ENCODE measurements at places on chromosomes 4 and X.

DNA sequence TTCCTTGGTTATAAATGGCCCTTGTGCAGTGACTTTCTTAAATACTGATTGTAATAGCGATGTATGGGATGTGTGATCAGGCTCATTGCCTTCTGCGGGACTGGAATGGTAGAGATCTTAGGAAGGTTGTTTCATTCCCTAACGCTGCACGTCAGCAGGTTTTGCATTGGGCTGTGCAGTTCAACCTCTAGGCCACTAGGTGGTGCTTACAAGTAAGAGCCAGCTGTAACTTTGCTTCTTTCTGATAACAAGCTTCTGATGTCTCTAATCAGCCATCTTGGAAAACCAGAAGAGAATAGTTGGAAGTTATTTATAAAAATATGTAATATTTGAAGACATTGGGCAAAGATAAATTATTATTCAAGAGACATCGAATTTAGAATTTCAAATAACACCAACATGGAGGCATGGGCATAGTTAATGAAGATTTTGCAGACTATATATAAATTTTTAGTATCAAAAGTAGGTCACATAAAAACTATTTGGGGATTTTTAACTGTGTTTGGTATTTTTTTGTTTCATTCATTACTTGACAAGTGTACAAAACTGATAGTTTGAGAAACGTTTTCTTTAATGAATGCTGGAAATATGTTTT is 339.7 kb upstream of the PCDH7 start:
- peak; percentile 2 for DNase-seq

GRCh38 chrX:38804682-38805431 is 3.6 kb downstream of the MID1IP1 start:
- DNase-seq = no peak

GRCh38 chrX:105221374-105221773 is 880 bp upstream of the TEX13A start:
- DNase-seq = no peak

GRCh38 chrX:119025900-119026299 is 46.9 kb upstream of the CT47C1 start:
- no peak for DNase-seq

GRCh38 chr4:24570574-24571236 is 13.6 kb downstream of the DHX15 start:
- DNase-seq = no peak

DNA sequence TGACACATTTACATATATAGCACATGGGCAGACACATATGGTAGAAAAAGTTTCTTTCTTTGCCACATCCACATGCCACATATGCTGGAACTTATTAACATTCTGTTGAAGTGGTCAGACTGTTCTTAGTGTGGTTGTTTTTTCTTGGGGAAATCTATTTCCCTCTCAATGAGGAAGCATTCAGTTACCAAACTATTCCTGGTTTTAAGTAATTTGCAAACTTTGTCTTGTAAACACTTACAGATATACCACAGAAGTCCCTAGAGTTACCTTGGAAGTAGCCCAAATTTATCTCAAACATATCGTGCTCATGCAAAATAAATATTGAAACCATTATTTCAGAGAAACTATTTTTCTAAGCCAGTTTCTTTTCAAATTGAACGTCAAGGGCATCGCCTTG is 625.5 kb upstream of the INTU start:
- no peak for DNase-seq

GRCh38 chrX:140765043-140765784 is 55.7 kb downstream of the LINC00632 start:
- DNase-seq = peak; percentile 28

GRCh38 chr4:148101235-148101634 is 341.0 kb downstream of the NR3C2 start:
- no peak for DNase-seq

GRCh38 chr4:183072176-183072575 is 26.9 kb upstream of the WWC2 start:
- DNase-seq = no peak

- DNase-seq = peak; percentile 33
Observed at GRCh38 chrX:74325130-74326059, 21.4 kb downstream of the ZCCHC13 start.

DNA sequence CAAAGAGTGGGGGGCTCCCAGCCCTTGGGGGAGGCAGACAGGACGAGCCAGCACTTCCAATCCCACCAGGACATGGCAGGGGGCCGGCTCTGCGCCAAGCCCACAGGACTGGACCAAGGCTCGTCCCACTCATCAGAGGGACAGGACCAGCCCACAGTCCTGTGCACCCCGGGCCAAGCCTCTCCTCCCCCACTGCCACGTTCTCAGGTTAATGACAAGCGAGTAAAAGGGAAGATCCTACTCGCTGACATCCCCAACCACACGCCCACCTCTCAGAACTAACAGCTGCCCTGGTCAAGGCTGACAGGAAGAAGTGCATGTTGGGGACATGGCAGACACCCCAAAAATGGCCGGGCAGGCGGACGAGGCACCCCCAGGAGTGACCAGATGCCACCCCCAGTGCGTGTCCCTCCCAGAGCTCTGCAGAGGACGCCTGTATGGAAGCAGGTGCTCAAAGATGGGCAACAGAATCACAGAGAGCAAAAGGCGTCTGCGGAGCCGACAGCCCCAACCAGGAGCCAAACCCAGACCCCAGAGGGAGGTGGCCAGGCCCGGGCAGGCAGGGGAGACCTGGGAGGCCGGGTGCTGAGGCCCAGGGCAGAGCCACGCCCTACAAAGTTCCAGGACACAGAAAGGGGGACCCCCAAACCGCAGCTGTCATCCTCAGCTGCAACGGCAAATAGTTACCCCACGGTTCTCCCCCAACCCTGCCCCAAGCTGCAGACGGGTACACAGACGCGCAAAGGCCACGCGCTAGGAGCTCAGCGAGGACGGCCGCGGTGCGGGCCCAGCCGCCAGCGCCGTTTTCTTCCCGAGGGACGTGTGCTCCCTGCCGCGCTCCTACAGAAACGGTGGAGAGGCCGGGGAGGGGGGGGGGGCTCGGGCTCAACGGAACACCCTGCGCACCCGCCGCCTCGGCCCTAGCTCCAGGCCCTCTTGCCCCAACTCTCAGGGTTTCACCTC is 1.7 kb downstream of the CTBP1 start:
- no peak for DNase-seq

GRCh38 chr4:20552004-20552403 is 148.3 kb upstream of the PACRGL start:
- no peak for DNase-seq

DNA sequence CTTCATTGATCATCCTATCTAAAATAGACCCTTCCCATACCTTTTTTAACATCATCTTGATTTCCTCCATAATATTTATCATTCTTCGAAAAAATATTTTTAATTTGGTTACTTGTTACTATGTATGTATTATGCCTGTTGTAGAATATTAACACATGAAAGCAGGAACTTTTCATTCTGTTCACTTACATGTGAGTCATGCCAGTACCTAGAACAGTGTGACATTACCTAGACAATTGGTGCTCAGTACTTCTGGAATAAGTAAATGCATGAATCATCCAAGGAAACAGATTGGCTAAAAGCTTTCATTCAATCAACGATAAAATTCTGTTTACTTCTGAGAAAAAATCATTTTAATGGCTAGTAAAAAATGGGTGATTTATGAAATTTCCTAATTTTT is 76.4 kb downstream of the CXXC4 start:
- no peak for DNase-seq

- DNase-seq = no peak
Observed at GRCh38 chr4:24686866-24687692, 102.7 kb upstream of the DHX15 start.

- no peak for DNase-seq
Observed at GRCh38 chr4:42464550-42465094, 67.3 kb downstream of the SHISA3 start.

DNA sequence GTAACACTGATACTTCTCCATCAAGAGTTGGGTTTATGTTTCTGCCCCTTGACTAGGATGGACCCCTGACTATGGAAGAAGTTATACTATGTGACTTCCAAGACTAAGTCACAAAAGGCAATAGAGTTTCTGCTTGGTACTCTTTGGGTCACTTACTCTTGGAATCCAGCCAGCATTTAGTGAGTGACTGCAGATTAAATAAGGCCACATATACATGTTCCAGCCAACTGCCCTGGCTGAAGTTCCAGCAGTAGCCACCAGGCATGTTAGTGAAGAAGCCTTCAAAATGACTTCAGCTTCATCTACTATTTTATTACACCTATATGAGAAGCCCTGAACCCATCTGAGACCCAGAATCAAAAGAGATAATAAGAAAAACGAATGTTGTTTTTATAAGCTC is 524.0 kb downstream of the DMD start:
- DNase-seq = no peak

- no peak for DNase-seq
Observed at GRCh38 chr4:48705609-48706008, 74.5 kb downstream of the FRYL start.

GRCh38 chr4:10577018-10577417 is 107.5 kb downstream of the CLNK start:
- DNase-seq = no peak

DNA sequence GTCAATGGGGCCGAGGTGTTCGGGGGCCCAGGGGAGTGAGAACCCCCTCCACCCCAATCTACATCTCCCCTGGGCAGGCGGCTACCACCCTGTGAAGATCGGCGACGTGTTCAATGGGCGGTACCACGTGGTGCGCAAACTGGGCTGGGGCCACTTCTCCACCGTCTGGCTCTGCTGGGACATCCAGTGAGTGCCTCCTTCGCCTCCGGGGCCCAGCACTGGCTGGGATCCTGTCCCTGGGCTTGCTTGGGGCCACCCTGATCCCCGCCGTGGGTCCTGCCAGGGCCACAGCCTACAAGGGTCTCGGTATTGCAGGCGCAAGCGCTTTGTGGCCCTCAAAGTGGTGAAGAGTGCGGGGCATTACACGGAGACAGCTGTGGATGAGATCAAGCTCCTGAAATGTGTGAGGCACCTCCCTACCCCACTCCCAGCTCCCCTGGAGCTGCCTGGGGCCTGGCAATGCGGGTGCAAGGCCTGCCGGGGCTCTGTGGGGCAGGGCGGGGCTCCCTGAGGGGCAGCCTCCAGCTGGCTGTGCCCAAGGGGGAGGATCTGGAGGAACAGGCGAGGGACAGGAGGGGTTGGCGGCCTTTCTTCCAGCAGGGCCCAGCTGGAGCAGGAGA is 697 bp downstream of the SRPK3 start:
- DNase-seq = no peak

GRCh38 chrX:112078606-112079005 is 4.0 kb downstream of the TRPC5 start:
- no peak for DNase-seq

GRCh38 chrX:117538178-117539089 is 578.2 kb downstream of the KLHL13 start:
- no peak for DNase-seq

DNA sequence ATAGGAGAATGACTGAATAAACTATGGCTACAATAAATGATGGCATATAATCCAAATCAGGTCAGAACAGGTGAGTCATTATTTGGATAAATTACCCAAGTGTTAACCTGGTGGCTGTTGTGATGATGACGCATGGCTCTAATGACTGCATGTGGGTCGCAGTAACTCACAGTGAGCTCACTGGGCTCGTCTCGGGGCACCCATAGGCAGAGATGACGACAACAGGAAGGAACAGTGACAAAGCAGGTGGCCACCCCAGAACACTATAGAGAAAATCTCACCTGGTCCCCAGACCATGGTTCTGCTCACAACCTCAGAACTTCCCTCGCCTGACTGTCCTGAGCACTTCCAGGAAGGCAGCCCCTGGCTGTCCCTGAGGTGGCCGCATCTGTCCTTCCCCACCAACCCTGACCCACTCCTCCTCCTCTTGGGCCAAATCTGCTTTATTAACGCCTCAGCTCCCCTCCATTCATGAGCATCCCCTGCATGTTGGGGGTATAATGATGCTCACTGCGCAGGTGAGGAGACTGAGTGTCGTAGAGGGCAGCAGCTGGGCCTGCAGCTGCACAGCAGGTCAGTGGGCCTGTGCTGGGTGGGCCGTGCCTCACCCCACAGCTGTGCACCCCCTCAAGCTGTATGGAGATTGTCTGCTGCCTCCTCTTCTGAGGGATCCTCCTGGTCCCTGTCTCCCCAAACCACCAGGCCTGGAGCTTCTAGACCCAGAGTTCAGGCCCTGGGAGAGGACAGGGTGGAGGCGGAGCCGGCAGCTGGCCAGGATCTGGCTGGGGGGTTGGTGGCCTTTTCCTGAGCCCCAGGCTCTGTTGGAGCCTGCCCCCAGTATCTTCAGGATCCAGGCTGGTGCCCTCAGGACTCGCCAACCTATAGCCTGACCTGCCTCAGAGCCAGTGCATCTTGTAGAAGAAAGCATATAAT is 30.9 kb upstream of the FAM156A start:
- no peak for DNase-seq

GRCh38 chrX:38236901-38237615 is 16.4 kb upstream of the SRPX start:
- no peak for DNase-seq

GRCh38 chrX:39157006-39157405 is 355.7 kb downstream of the MID1IP1 start:
- DNase-seq = no peak

DNA sequence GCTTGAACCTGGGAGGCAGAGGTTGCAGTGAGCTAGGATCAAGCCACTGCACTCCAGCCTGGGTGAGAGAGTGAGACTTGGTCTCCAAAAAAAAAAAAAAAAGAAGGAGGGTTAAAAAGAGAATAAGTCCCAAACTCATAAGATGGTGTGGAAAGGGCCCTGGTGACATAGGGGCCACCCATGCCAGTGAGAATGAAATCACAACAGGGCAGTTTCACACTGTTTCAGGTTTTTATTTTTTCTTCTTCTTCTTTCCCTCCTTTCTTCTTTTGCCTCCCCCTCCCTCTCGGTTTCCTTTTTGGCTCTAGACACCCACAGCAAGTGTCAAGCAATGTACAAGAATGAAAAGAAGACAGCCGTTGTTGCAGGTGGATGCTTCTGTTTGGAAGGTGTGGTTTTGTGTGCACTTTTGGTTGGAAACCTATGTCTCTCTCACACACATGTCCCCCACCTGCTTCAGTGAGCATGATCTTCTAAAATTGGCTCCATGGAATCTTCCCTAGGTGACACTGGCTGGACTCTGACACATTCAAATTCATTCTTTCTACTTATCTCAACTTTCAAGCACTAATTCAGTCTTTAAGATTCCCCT is 14.4 kb upstream of the TLR8 start:
- DNase-seq = no peak

DNA sequence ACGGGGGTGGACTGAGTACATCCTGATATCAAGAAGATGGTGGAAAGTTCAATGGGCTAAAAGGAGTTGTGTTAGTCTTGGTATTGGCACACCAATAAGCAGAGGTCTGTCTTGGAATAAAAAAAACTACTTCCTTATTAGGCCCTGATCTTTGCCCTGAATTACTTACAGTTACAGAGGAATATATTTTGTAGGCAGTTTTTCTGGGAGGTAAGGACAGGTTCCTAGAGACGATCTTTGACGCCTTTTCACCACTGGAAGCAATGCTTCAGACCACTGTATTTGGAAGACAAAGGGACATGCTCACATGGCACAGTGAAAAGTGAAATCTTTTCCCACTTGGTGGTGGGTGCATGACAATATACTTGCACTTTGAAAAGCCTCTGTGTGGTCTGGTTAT is 618 bp upstream of the XK start:
- no peak for DNase-seq

GRCh38 chrX:791479-792034 is 161.0 kb downstream of the SHOX start:
- no peak for DNase-seq

Data from NCI-H748 treated with DMSO at 0.1 percent for 48 hours (cell line).